ENCODE measurements at places on chromosomes 6 and 20. TPM values are rescaled to one million over a fixed set of nuclear protein-coding genes. Genes with fewer than 3 reads are reported as not detected.

GRCh38 chr6:53045891-53046673, 19.1 kb upstream of the FBXO9 start:
- H3K4me1 ChIP-seq = peaks cover 25% of the 10 kb centered on the region
- H3K27me3 ChIP-seq = no peaks in the 10 kb centered on the region
- no peak for DNase-seq

ADGRB3 gene
- 2.0 TPM for total RNA-seq

TRAPPC3L gene
- 0.27 TPM for total RNA-seq

ARMH2 gene
- not detected for total RNA-seq

GRCh38 chr20:1702328-1702727, 44.7 kb upstream of the SIRPG start:
- H3K27ac ChIP-seq = no peak overlapping the region
- peaks cover 27% of the 10 kb centered on the region for H3K27me3 ChIP-seq
- no peaks in the 10 kb centered on the region for H3K36me3 ChIP-seq
- DNase-seq = no peak

- H3K27ac ChIP-seq = peak overlapping the region; percentile 54
- H3K4me3 ChIP-seq = peak overlapping the region; percentile 2
Observed at GRCh38 chr20:34165018-34165619, 53.1 kb upstream of the EIF2S2 start.

DNA sequence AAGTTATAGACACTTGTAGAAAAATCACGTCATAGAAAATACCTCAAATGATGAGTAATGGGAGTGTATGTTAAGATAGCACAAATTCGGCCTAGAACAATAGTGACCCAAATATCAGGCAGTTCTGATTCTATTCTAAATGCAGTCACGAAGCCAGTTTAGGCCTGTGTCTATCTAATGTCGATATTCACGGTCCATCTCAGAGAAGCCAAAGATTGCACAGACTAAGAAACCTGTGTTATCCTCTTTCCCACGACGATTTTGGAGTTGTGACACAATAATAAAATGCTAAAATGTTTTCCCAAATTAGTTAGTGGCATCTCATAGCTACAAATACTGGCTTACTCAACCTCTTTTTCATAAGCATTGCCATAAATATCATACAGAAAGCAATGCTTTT, 4.0 kb downstream of the HIVEP2 start:
- no peak for DNase-seq
- no peak overlapping the region for H3K27ac ChIP-seq
- peaks cover 7% of the 10 kb centered on the region for H3K27me3 ChIP-seq
- H3K36me3 ChIP-seq = no peaks in the 10 kb centered on the region
- no peak overlapping the region for H3K4me3 ChIP-seq
- H3K4me1 ChIP-seq = peaks cover 19% of the 10 kb centered on the region

Data from type B pancreatic cell (in vitro differentiated cells).